Adrenal gland (tissue), 19 donors: ENCODE measurements at places on chromosomes 7 and 10. TPM values are rescaled to one million over a fixed set of nuclear protein-coding genes. Genes with fewer than 3 reads are reported as not detected.

ECHS1 gene
- 126 TPM for polyA plus RNA-seq

SORCS3 gene
- 2.4 TPM for polyA plus RNA-seq

PCGF6 gene
- polyA plus RNA-seq, result 6.4 TPM

ZNF727 gene
- 0.16 TPM for polyA plus RNA-seq

- H3K27me3 ChIP-seq, result no peaks in the 10 kb centered on the region
- no peak overlapping the region for H3K27ac ChIP-seq
- no peak overlapping the region for H3K4me3 ChIP-seq
- no peaks in the 10 kb centered on the region for H3K4me1 ChIP-seq
- H3K36me3 ChIP-seq, result no peaks in the 10 kb centered on the region
These were observed 84.9 kb downstream of the ZNF365 start for GRCh38 chr10:62459072-62459471.

GRCh38 chr10:42615419-42615818 lies 23.0 kb downstream of the ZNF33B start:
- peak; percentile 62 for DNase-seq
- no peaks in the 10 kb centered on the region for H3K27me3 ChIP-seq
- no peaks in the 10 kb centered on the region for H3K36me3 ChIP-seq
- H3K27ac ChIP-seq, result peak overlapping the region; percentile 40

- H3K4me3 ChIP-seq, result no peak overlapping the region
- no peaks in the 10 kb centered on the region for H3K36me3 ChIP-seq
- H3K4me1 ChIP-seq, result no peaks in the 10 kb centered on the region
- no peak overlapping the region for H3K27ac ChIP-seq
These were observed 341.6 kb downstream of the ABCA13 start for GRCh38 chr7:48512892-48513291.

- no peaks in the 10 kb centered on the region for H3K27me3 ChIP-seq
- no peak overlapping the region for H3K4me3 ChIP-seq
- DNase-seq, result no peak
- no peaks in the 10 kb centered on the region for H3K36me3 ChIP-seq
These were observed 117.4 kb downstream of the MAPK8 start for GRCh38 chr10:48423884-48424283.

- no peak overlapping the region for H3K4me3 ChIP-seq
- no peak overlapping the region for H3K27ac ChIP-seq
- H3K4me1 ChIP-seq, result no peaks in the 10 kb centered on the region
- no peaks in the 10 kb centered on the region for H3K27me3 ChIP-seq
These were observed 81.3 kb downstream of the ADAM22 start for GRCh38 chr7:88015309-88015708.

DNA sequence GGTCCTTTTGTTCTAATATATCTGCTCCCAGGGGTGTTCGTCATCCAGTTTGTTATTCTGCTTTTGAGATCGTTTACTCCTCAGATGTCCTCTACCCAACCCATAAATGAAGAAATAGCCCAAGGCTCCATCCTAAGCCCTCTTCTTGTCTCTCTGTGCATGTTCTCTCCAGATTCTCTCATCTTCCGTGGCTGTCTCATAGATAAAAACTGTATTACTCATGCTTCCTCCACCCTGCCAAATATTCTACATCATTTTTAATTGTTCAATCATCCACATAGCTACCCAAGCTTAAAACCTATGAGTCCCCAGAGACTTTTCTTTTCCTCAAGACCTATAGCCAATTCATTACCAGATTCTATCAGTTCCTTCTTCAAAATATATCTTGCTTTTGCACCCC lies 44.9 kb downstream of the CAV1 start:
- no peak overlapping the region for H3K27ac ChIP-seq
- no peak for DNase-seq
- H3K4me1 ChIP-seq, result no peaks in the 10 kb centered on the region
- H3K27me3 ChIP-seq, result no peaks in the 10 kb centered on the region
- no peak overlapping the region for H3K4me3 ChIP-seq
